ENCODE measurements at places on chromosomes 3 and 15.

DNA sequence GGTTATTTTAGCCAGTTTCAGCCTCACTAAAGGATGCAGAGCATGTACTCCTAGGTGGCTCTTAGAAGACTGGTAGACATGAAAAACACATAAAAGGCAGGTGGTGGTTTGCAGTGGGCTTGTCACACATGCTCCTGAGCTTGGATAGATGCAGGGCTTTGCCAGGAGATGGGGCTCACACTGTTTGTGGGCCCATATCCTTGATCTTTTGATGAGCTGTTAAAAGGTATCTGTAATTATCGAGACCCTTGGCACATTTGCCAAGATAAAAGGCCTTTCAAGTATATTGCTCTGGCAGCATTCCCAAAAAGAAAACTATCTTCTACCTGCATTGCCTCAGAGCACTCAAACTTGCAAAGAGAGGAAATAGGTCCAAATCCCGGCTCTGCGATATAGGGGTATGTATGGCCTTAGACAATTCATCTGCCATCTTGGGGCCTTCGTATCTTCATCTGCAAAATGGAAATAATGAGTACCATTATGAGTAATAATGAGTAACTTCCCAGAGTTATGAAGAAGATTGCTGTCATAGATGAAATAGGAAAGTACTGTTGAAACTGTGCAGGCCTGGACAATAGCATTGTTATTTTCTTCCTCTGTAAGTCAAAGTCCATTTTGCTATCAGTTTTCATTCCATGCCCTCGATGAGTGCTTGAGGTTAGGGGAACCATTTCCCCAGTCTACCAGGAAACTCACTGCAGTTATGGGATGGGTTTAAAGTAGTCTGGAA, 172.7 kb downstream of the SYNPR start:
- H3K4me3 ChIP-seq = no peak overlapping the region
- DNase-seq = no peak
- H3K4me1 ChIP-seq = no peaks in the 10 kb centered on the region
- no peaks in the 10 kb centered on the region for H3K27me3 ChIP-seq

GRCh38 chr3:175057401-175057800, 198.3 kb downstream of the NAALADL2 start:
- H3K27me3 ChIP-seq = no peaks in the 10 kb centered on the region
- no peak overlapping the region for H3K4me3 ChIP-seq
- no peak for DNase-seq
- no peaks in the 10 kb centered on the region for H3K4me1 ChIP-seq
- no peaks in the 10 kb centered on the region for H3K36me3 ChIP-seq

DNA sequence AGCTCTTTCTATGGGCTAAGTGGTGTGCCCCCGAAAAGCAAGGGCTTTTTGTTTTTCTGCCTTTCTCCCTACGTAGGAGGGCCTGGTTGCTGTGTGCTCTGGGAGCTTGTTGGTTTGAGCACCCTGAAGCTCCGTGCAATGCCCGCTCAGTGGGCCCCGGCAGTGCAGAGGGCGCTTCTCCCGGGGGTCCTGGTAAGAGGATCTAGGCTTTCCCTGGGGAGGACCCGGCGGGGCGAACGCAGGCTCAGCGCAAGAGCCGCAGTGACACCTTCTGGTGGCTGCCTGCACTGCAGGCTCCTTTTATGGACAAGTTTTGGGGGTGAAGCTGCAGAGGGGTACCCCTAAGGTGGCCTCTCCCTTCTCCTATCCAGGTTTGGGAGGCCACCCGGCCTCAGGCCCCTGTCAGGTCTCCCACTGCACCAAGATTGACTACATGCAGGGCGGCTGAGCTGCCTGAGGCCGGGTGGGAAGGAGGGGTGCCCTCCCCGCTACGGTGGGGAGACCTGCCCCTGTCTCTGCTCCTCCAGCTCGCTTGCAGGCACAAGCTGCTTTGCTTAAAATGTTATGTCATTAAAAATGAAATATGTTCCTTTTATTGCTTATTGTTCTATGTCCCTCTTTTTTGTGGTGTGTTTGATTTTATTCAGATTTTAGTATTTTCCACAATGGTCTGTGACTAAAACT, 387.9 kb downstream of the GABRG3 start:
- H3K27me3 ChIP-seq = no peaks in the 10 kb centered on the region
- H3K4me1 ChIP-seq = no peaks in the 10 kb centered on the region
- H3K36me3 ChIP-seq = no peaks in the 10 kb centered on the region
- DNase-seq = no peak
- no peak overlapping the region for H3K27ac ChIP-seq

DNA sequence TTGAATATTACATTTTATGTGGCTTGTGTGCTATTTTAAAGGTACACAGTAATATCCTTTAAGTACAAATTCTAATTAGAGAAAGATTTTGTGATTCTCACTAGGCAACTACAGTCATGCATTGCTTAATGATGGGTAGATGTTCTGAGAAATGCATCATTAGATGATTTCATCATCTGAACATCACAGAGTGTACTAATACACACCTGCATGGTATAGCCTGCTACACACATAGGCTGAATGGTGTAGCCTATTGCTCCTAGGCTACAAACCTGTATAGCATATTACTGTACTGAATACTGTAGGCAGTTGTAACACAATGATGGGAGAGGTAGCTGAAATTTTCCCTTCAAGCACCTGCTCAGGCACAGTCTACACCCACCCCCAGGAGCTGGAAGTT, 217.4 kb upstream of the EOMES start:
- H3K27ac ChIP-seq = no peak overlapping the region
- no peaks in the 10 kb centered on the region for H3K4me1 ChIP-seq
- no peak overlapping the region for H3K4me3 ChIP-seq
- no peaks in the 10 kb centered on the region for H3K36me3 ChIP-seq
- no peaks in the 10 kb centered on the region for H3K27me3 ChIP-seq
- DNase-seq = no peak

DNA sequence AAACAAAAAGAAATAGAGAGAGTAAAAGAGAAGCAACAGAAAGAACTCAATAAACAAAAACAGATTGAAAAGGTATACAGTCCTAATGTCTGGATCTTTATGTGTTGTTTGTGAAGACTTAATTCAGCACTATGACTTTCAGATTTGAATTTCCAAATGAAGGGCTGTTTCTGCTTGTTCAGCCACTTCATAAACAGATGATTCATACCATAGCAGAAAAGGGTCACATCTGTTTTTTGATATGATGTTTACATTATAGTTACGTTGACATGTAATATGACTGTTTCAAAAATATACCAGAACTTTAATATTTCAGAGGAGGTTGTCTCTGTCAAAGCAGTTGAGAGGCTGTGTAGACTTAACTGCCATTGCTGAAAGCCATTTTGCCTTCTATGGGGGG, 24.1 kb downstream of the ASB14 start:
- H3K4me1 ChIP-seq = no peaks in the 10 kb centered on the region
- H3K36me3 ChIP-seq = peaks cover 86% of the 10 kb centered on the region
- no peak overlapping the region for H3K27ac ChIP-seq
- no peak for DNase-seq
- no peaks in the 10 kb centered on the region for H3K27me3 ChIP-seq

GRCh38 chr3:187196573-187197334, 532 bp upstream of the RTP1 start:
- H3K4me1 ChIP-seq = no peaks in the 10 kb centered on the region
- H3K27me3 ChIP-seq = no peaks in the 10 kb centered on the region
- no peak overlapping the region for H3K4me3 ChIP-seq
- no peak for DNase-seq
- H3K27ac ChIP-seq = no peak overlapping the region

- H3K27ac ChIP-seq = no peak overlapping the region
- DNase-seq = no peak
- no peaks in the 10 kb centered on the region for H3K4me1 ChIP-seq
- H3K4me3 ChIP-seq = no peak overlapping the region
These were observed 133.9 kb upstream of the LRRFIP2 start for GRCh38 chr3:37308247-37308646.

DNA sequence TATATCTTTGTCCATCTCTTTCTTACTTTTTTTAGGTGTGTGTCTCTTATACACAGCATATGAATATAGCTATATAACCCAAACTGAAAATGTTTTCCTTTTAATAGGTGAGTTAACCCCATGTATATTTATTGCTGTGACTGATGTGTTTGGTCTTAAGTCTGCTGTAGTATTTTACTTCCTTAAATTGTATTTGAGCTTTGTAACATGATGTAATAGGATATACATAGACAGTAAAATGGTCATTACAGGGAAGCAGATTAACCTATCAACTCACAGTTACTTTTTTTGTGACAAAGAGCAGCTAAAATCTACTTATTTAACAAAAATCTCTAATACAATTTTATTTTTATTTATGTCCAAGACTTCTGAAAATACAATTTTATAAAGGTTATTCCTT, 51.8 kb upstream of the CDAN1 start:
- no peaks in the 10 kb centered on the region for H3K27me3 ChIP-seq
- H3K36me3 ChIP-seq = peaks cover 8% of the 10 kb centered on the region

DNA sequence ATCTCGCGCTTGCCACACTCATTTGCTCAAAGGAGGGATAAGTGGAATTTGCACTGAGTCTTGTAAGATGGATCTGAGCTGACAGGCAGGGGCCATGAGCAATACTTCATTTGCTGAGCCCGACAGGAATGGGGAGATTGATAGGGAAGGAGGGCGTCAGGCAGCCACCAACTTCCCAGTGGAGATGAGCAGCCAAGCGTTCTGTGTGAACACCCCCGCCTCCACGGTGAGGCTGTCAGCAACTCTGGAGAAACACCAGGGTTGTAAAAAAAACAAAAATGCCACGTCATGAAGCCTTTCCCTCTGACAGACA, 36.8 kb downstream of the TLE3 start:
- no peak overlapping the region for H3K27ac ChIP-seq
- H3K36me3 ChIP-seq = peaks cover 86% of the 10 kb centered on the region
- no peak for DNase-seq
- no peaks in the 10 kb centered on the region for H3K4me1 ChIP-seq
- H3K27me3 ChIP-seq = no peaks in the 10 kb centered on the region

GRCh38 chr15:31328428-31328968, 1.9 kb downstream of the KLF13 start:
- peaks cover 34% of the 10 kb centered on the region for H3K36me3 ChIP-seq
- H3K27me3 ChIP-seq = no peaks in the 10 kb centered on the region
- peak overlapping the region; percentile 62 for H3K4me3 ChIP-seq
- peak overlapping the region; percentile 79 for H3K27ac ChIP-seq
- H3K4me1 ChIP-seq = peaks cover 62% of the 10 kb centered on the region

- no peaks in the 10 kb centered on the region for H3K36me3 ChIP-seq
- H3K4me3 ChIP-seq = no peak overlapping the region
- no peak overlapping the region for H3K27ac ChIP-seq
These were observed 138.3 kb downstream of the DIPK2A start for GRCh38 chr3:144109944-144110343.

DNA sequence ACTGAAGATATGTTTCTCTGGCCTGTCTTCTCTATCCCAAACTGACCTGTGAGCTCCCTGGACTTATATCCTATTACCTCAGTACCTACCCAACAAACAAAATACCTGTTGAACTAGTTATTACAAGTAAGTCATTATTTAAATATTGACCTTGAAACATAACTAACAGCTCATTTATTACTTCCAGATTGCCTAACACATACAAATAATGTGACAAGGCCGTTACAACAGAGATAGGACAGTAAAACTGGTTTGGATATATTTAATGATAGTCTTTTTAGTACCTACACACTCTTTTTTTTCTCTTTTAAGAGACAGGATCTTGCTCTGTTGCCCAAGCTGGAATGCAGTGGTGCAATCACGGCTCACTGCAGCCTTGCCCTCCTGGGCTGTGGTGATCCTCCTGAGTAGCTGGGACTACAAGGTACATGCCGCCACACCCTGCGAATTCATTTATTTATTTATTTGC, 145.0 kb downstream of the ADAM10 start:
- no peaks in the 10 kb centered on the region for H3K4me1 ChIP-seq
- H3K27ac ChIP-seq = no peak overlapping the region

GRCh38 chr15:48946074-48946839, 17.5 kb downstream of the SHC4 start:
- DNase-seq = no peak
- no peak overlapping the region for H3K4me3 ChIP-seq
- H3K27ac ChIP-seq = no peak overlapping the region
- no peaks in the 10 kb centered on the region for H3K27me3 ChIP-seq
- H3K4me1 ChIP-seq = no peaks in the 10 kb centered on the region

- no peak for DNase-seq
- no peak overlapping the region for H3K4me3 ChIP-seq
- H3K27me3 ChIP-seq = no peaks in the 10 kb centered on the region
- H3K36me3 ChIP-seq = no peaks in the 10 kb centered on the region
These were observed 315.0 kb upstream of the STAC start for GRCh38 chr3:36065321-36065720.

GRCh38 chr15:29942143-29942542, 119.9 kb upstream of the TJP1 start:
- H3K27me3 ChIP-seq = no peaks in the 10 kb centered on the region
- no peaks in the 10 kb centered on the region for H3K4me1 ChIP-seq

DNA sequence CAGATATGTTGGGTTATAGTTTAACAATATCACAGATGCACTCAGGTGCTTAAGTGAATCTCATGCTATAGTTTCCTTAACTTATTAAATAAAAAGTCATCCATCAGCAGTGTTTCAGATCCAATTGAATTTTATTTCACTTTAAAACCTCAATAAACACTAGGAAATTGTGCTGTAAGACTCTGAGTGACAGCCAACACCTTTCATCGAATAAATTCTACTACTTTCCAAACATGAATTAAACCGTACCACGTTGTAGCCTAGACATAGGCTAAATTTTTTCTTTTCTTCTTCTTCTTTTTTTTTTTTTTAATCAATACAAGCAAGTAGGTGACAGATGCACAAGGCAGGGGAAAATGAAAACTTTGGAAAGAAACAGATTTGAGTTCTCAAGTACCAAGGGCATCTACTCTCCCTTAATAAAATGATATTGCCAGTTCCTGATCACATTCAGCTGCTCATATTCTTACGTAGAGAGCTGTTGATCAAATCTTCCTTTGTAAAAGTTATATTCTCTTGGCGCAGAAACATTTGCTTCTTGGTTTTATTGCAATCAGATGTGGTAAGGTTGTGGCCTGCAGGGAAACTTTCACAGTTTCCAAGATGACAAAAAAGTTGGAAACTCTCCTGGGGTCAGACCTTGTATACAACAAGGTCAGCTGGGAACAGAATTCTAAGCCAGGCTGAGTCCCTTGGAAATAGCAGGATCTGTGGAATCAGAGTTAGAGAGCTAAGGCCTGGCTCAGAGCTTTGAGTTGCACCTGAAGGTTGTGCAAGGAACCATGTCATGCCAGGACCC, 147.7 kb downstream of the CD47 start:
- no peak overlapping the region for H3K4me3 ChIP-seq
- H3K27ac ChIP-seq = no peak overlapping the region
- no peak for DNase-seq

DNA sequence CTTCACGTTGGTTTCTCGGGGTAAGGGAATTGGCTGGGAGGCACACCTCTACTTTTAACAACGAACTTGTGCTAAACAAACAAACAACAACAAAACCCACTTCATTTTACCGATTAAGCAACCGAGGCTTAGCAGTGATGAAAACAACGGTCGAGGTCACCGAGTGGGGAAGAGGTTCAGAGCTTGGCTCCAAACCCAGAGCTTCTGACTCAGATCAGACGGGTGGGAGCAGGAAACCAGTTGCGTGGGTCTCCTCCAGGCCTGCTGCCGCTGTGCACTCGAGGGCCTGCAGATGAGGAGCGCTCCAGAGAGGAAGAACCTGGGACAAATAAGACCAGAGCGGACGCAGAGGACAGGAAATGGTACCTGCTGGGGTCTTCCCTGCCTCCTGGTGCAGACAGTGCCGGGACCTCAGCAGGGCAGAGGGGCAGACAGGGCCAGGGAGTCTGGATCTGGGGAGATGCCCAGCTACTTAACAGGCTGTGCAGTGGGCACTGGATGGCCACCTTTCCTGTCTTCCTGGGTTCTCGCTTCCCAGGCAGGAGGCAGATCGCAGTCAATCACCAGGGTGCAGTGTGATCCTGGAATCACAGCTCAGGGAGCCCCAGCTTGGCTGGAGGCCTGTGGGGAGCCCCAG, 99.0 kb upstream of the MEF2A start:
- no peak overlapping the region for H3K27ac ChIP-seq
- no peak for DNase-seq
- no peak overlapping the region for H3K4me3 ChIP-seq
